Stimulated activated naive CD4-positive, alpha-beta T cell (primary cell): ENCODE measurements at places on chromosomes 16 and 17.
A peak's percentile ranks its signal among the peaks of the same experiment; 100 is the strongest.

- DNase-seq: no peak
Measured at GRCh38 chr17:27469256-27469655, 13.0 kb downstream of the KSR1 start.

- no peak for DNase-seq
Measured at GRCh38 chr16:23020084-23020483, 129.2 kb downstream of the USP31 start.

GRCh38 chr16:30186782-30187555 is 3.6 kb downstream of the CORO1A start:
- peak; percentile 87 for DNase-seq

GRCh38 chr17:21124086-21124485 is 2.7 kb upstream of the DHRS7B start:
- no peak for DNase-seq

GRCh38 chr16:48378276-48378675 is 6.9 kb downstream of the SIAH1 start:
- no peak for DNase-seq

DNA sequence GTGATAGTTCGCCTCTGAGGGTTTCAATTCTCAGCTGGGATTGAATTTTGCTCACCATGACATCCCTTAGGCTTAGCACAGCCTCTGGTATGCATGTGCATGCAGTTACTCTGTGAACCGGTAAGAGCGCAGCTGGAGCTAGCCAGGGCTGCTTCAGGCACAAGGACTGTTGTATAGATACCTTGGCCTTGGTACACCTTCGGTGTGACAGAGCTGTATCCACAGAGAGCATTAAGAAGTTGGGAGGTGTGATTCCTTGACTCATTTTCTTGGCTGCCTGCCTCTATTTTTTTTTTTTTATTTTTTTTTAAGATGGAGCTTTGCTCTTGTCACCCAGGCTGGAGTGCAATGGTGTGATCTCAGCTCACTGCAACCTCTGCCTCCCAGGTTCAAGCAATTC is 2.2 kb upstream of the NUTF2 start:
- no peak for DNase-seq

DNA sequence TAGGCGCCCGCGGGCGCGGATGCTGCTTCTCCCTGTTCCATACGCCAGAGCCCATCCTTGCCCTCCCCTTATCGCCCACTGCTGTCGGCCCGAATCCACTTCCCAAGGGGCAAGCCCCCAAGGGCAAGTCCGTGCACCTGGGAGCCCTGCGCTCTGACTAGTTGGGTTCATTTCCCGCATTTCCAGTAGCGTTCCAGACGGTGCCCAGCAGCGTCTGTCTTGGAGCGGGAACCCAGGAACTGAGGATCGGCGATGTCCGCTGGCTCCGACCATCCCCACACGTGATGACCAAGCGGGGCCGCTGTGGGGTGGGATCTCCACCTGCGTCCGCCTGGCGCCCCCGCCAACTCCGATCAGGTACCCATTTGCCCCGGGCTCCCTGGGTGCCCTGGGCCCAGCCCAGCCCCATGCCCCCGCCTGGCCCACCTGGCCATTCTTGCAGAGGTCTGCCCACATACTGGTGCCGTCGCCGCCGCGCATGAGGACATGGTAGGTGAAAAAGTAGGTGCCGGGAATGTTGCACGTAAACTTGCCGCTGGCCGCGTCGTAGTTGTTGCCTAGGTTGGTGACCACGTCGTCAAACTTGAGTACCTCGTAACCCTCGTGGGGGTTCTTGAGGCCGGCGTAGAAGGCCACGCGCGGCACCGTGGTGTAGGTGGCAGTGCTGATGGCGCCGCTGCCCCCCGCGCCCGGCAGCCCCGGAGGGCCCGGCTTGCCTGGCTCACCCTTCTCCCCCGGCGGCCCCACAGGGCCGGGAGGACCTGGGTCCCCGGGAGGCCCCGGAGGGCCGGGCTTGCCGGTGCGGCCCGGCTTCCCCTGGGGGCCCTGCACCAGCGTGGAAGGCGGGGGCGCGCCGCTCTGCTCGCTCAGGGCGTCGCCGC is 837 bp downstream of the C1QL1 start:
- peak; percentile 28 for DNase-seq

- no peak for DNase-seq
Measured at GRCh38 chr16:4193920-4194319, 48.0 kb downstream of the SRL start.

- DNase-seq: no peak
Measured at GRCh38 chr16:59878479-59878878, 1144.4 kb upstream of the GOT2 start.

- DNase-seq: peak; percentile 81
Measured at GRCh38 chr17:410543-411401, 58.2 kb upstream of the RPH3AL start.

DNA sequence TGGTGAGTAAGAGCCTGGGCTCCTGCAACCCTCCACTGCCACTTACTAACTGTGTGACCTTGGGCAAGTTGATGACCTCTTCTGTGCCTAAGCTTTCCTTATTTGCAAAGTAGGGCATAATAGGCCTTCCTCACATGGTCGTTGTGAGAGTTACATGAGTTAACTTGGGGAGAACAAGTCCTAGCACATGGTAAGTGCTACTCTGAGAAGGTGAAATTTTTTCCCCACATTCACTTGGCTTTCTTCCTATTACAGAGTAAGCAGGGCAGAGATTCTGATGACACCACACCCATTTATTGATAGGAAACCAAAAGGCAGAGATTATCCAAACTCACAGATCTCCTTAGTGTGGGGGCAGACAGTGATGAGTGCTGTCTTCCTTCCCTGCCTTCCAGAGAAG is 1.6 kb downstream of the KCNH4 start:
- DNase-seq: no peak

GRCh38 chr17:79837888-79838521 is 1.2 kb downstream of the CBX4 start:
- peak; percentile 44 for DNase-seq

DNA sequence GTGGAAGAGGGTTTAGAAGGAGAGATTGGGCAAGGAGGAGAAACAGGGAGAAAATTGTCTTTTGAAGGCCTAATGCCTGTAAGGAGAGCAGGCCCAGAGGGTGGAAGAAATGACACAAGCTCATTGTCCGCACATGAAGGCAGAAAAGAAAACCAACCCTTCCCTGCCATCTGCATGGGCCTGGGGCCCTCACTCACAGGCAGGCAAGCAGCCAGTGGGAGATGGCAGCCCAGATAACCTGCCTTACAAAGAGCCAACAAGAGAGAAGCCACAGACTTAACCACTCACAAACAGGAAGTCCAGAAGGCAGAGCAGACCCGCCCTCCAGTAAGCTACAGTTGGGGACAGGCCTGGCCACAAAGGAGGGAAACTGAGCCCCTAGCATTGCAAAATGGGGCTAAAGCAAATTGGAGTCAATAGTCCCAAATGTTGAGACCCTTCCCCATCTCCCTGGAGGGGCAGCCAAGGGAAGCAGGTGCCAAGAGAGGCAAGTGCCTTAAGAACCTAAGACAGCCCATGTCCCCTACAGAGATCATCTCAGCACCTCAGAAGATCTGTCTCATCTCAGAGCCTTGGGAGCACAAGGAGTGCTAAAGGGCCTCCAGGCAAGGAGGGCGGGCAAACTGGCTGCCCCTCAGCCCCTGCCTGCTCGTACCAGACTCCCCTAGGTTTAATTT is 7.3 kb upstream of the TSPOAP1 start:
- peak; percentile 48 for DNase-seq

DNA sequence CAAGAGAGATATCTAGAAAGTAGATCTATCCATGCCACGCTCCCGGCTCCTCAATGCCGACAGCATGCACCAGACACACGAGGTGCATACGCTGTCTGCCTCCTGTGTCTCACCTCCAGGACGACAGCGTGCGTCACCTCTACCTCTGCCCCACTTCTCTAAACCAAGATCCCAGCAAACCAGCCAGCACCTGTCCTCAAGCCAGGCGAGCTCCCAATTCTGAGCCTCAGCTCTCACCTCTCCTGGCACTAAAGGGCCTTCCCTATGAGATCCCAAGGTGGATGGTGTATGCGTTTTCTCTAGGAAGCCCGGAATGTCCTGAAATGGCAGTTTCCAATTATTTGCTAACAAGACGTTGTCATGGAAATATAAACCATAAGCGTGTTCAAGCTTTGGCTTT is 36.2 kb upstream of the RCVRN start:
- DNase-seq: no peak

- peak; percentile 51 for DNase-seq
Measured at GRCh38 chr16:89360760-89361435, 129.5 kb downstream of the ANKRD11 start.

DNA sequence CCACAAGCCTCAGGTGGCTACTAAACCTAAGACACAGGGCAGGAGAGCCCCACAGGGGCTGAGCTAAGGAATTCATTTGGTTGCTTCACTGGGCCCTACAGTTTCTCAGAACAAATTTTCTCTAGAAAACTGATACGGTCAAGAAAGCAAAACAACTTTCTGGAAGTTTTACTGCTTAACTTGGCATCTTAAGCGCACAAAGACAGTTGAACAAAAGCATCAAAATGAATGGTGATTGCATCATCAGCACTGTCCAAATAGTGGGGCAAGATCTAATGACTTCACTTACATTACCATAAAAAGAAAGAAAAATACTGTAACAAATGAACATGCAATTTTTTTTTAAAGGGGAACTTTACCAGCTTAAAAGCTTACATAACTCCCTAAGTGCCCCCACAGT is 47.6 kb downstream of the XPO6 start:
- DNase-seq: no peak

DNA sequence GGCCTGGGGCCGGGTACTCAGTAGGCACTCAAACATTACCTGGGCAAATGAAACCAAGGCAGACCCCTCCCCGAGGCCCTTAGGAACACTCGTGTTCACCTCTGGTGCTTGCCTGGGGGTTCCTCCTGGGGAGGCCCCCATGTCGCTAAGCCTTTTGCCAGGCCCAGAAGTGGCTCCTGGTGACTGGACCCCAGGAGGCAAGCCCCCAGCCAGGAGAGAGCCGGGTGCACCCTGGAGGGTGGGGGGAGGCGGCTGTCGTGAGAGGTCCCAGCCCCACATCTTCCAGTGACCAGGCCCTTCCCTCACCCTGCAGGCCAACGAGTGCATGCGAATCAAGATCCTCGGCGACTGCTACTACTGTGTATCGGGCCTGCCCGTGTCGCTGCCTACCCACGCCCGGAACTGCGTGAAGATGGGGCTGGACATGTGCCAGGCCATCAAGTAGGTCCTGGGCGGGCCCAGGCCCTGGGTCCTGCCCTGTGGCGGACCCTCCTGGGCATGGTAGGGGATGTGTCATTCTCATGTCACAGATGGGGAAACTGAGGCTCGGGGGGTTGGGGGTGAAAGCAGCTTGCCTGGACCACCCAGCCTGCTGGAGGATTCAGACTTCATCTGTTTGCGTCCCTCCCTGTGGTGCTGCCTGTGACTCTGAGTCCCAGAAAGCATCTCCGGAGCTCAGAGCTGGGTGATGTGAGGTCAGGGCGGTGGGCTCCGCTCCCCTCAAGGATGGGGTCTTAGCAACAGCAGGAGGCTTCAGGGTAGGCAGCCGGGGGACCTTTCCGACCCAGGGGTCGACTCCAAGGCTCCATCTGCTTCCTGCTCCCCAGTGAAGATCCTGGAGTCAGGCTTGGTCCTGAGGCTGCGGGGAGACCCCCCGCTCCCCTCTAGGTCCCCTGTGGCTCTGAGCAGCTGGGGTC is 32.5 kb downstream of the ADCY7 start:
- no peak for DNase-seq

GRCh38 chr17:68346448-68346847 is 55.2 kb downstream of the ARSG start:
- peak; percentile 19 for DNase-seq

GRCh38 chr17:75442168-75443103 is 14.0 kb upstream of the TMEM94 start:
- DNase-seq: no peak

- DNase-seq: no peak
Measured at GRCh38 chr17:20800146-20800545, 220.6 kb downstream of the CDRT15L2 start.

DNA sequence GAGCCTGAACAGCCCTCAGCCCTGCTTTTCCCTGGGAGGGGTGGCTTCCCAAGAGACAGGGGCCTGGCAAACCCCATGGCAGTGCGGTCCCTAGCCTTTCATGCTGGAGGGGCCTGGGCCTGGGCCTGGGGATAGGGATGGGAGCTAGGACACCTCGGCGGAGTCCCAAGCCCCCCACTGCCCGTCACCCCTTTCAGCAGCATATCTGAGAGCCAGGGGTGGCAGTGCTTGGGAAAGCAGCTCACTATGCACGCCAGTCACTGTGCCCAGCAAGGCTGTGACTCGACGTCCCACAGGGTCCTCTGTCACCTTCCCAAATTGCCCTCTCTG is 612 bp upstream of the SLC47A2 start:
- no peak for DNase-seq

DNA sequence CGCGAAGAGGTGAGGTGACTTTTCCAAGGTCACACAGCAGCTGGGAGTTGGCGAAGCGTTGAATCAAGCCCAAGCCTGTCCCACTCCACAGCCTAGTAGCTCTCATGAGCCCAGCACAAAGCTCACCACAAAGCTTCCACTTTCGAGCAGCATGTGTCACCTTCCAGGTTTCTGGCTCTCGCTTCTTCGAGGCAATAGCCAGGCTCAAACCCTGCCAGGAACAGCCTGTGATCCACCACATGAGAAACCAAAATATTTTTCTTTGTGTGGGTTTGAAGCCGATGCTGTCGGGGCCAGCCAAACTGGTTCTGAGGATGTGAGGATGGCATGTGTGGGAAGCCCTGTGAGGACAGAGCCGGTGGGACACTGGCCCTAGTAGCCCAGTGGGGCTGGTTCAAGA is 68.1 kb downstream of the COG7 start:
- no peak for DNase-seq

DNA sequence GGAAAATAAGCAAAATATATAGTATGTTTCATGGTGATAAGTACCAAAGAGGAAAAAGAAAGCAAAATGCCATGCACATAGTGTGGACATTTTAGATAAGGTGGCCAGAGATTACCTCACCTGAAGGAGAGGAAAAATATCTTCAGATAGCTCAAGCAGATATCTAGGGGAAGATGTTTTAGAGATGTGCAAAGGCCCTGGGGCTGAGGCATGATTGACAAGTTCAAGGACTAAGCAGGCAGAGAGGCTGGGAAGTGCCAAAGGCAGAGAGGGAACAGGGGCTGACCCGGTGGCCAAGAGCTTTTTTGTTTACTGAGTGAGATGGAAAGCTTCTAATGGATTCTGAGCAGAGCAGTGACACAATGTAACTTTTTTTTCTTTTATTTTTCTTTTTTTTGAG is 4.4 kb upstream of the MT4 start:
- DNase-seq: no peak

GRCh38 chr17:55765472-55765871 is 14.6 kb downstream of the PCTP start:
- DNase-seq: no peak

DNA sequence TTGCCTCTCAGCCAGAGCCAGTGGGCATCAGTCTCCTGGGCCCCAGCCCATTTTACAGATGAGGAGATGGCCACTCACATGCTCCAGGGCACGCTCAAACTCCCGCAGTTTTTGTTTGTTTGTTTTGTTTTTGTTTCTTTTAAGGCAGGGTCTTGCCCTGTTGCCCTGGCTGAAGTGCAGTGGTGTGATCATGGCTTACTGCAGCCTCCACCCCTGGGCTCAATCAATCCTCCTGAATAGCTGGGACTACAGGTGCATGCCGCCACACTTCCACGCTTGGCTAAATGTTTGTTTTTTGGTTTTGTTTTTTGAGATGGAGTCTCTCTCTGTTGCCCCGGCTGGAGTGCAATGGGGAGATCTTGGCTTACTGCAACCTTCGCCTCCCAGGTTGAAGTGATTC is 3.5 kb downstream of the E4F1 start:
- DNase-seq: no peak

- DNase-seq: no peak
Measured at GRCh38 chr17:14094676-14095601, 25.6 kb downstream of the COX10 start.
